AG09319 (cell line): ENCODE measurements at places on chromosomes 5 and 9.

- no peak for DNase-seq
These were observed 34.2 kb upstream of the TGFBR1 start for GRCh38 chr9:99070681-99071080.

DNA sequence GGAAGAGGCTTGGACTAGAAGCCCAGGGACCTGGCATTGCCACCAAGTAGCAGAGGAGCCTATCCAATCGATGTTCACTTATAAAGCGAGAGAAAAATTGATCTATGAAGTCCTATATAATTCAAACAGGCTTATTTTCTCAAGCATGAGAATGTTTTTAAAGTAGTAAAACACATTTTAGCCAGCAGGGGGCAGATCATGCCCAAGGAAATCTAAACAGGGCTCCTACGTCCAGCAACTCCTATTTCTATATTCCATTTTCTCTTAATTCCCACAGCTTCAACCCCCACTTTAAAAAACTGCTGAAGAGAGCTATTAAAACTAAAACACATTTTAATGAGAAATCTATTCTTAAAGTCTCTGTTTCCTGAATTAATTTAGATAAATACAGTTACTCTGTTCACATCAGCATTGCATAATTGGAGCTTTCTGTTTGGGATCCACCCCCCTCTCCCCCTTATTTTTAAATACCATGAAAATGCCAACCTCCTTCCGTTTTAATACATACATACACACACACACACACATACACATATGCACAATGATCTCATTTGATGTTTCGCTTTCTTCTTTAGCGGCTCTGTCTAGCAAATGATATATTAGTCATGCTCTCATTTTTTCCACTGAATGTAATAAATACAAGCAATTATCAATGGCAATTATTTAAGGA, 144.9 kb downstream of the MYO10 start:
- no peak for DNase-seq

DNA sequence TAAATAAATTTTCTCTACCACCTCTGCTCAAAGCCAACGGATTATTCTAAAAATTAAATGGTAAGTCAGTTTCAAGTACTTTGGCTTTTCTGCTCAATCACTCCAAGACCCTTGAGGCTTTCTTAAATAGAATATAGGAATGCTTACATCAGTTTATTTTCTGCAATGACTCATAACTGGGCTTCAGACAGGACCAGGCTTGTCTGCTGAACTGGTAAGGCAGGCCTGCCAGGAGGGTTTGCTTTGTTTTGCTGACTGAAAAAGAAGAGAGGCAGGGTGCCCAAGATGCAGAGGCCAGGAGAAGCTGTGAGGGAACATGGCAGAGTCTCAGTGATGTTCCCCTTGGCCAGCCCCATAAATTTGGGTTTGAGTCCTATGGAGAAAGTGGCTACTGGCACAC, 60.3 kb upstream of the EPB41L4A start:
- DNase-seq, result no peak

GRCh38 chr5:168614661-168615060, 35.5 kb upstream of the PANK3 start:
- DNase-seq, result no peak

- DNase-seq, result no peak
These were observed 20.1 kb upstream of the CAMSAP1 start for GRCh38 chr9:135927195-135928013.

- DNase-seq, result no peak
These were observed 12.9 kb upstream of the WDR38 start for GRCh38 chr9:124840300-124840833.

DNA sequence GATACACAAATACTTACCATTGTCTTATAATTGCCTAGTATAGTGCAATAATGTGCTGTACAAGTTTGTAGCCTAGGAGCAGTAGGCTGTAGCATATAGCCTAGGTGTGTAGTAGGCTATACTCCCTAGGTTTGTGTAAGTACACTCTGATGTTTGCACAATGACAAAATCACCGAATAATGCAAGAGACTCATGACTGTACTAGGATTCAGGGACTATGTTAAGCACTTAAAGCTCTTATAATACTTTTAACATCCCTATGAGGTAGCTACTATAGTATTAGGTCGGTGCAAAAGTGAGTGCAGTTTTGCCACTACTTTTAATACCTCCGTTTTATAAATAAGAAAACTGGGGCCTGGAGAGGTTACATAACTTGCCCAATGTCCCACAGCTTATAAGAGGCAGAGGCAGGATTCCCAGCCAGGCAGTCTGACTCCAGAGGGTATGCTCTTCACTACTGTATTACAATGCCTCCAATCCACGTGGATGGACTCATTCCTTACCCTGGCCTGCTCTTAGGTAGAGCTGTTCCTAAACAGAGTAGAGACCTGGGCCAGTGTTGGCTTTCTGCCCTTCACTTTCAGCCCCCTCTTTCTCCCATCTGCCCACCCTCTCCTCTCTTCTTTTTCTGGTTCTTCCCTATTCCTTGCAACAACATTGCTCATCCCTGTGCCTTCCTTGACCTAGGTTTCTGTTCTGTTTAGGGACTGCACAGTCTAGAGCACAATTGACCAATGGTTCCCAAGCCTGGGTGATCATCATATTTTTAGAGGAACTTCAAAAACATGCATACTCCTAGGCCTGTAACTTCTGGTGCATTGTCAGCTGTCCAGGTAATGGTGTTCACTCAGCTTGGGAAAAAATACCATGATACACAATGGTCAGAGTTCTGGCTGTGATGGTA, 114.0 kb downstream of the CARTPT start:
- DNase-seq, result no peak

GRCh38 chr9:133166392-133166791, 2.7 kb upstream of the GBGT1 start:
- DNase-seq, result no peak

- DNase-seq, result no peak
These were observed 6.0 kb downstream of the MRPS30 start for GRCh38 chr5:44814761-44815160.

- no peak for DNase-seq
These were observed 10.5 kb downstream of the ERGIC1 start for GRCh38 chr5:172844577-172844838.

DNA sequence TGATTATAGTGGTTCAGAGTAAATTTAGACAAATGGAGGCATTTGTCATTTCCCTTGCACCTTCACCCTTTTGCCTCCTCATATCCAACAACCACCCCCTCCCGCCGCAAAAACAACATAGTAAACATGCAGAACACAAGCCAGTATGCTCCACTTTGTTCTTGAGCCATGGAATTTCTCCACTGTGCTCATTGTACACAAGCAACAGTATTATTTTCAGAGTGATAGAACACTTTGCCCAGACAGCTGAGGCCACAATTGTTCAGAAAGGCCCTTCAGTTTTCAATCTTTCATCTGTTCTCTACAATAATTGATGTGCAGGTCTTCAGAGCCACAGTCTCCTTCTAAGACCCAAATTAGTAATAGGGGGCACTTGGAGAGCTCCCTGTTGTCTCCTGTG, 272.8 kb upstream of the SLC30A5 start:
- no peak for DNase-seq

- DNase-seq, result no peak
These were observed 475.4 kb downstream of the RAB3C start for GRCh38 chr5:59058237-59058636.

- no peak for DNase-seq
These were observed 51.1 kb downstream of the MPDZ start for GRCh38 chr9:13228431-13228830.

- no peak for DNase-seq
These were observed 150.3 kb upstream of the SPRY4 start for GRCh38 chr5:142475102-142475513.

DNA sequence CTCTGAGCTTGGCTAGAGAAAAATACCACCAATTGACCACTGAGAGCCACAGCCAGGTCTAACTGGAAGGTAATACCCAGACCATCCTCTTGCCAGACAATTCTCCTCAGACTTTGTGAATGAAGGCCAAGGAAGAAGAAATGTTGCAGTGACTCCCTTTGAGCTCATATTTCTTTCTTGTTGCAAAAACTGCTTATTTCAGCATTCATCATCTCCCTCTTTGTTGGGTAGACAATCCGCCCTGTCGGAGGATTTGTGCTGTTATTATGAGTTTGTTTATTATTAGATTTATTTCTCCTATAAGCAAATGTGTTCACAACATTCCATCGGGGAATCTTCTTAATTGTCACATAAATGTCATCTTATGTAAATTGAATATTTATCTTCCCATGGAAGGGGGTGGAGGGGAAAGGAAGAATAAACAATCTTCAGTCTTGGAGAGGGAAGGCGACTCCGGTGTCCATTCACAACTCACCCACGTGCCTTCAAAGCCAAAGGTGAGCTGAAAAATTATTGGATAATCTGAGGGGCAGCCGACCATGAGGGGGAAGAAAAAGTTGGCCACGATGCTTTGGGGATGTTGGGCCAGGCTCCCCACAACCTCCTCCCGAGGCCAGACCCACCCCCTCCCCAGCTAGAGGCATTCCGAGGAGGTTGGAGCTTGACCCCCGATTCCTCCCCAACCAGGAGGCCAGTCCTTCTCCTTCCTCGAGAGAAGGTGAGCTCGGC, 1.8 kb upstream of the JADE2 start:
- no peak for DNase-seq

- no peak for DNase-seq
These were observed 84.9 kb downstream of the NTRK2 start for GRCh38 chr9:84754461-84754860.

DNA sequence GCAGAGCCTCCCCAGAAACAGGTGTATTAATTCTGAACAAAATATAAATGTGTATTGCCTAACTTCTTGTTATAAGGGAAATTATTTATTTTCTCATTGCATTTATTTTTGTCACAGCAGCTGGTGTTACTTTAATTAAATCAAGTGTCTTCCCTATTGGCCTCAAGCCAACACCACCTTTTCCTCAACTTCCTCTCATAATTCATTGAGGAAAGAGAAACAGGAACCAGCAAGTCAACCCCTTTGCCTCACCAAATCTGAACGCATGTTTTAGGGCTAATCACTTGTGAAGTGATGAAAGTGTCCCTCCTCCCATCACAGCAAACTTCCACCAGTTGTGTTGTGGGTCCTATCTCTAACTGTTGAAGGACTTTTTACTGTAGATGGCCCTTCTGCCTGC, 73.1 kb downstream of the DIRAS2 start:
- DNase-seq, result no peak

GRCh38 chr5:149358868-149359495, 1.1 kb downstream of the PCYOX1L start:
- no peak for DNase-seq
